ENCODE measurements at places on chromosomes 11 and 22.

- DNase-seq = no peak
Observed at GRCh38 chr22:50443197-50443596, 31.6 kb downstream of the SBF1 start.

DNA sequence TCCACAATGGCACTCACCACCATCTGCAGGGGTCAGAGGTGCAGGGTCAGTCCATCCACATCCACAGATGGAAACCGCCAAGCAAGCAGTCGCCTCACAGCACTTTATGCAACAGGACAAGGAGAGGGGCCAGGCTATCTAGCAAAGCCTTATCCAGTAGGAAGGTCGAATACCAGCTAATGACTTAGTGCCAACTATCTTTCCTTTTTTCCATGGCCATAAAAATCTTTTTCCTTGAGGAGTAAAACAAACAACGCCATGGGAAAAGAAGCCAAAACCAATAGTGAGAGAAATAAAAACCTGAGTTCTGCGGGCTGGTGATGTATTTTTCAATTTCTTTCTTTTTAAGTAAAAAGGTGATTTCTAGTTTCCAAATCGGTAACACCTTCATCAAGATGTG is 8.2 kb downstream of the SNX19 start:
- no peak for DNase-seq

DNA sequence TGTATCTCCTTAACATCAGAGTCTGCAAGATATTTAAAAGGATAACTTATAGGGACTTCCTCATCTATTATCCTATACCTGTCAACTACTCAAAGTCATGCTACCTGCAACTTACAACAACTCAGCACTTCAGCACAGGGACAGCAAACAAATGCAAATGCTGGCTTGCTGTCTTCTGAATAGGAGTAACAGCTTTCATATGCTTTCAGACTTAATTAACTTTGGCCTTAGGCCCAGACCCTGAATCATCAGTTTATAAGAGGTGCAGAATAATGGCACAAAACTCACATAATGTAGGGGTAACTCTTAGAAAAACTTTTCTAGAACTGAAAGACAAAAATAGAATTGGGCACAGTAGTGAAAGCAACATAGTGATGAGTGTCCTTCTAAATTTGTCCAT is 953.4 kb downstream of the DLG2 start:
- DNase-seq = no peak

DNA sequence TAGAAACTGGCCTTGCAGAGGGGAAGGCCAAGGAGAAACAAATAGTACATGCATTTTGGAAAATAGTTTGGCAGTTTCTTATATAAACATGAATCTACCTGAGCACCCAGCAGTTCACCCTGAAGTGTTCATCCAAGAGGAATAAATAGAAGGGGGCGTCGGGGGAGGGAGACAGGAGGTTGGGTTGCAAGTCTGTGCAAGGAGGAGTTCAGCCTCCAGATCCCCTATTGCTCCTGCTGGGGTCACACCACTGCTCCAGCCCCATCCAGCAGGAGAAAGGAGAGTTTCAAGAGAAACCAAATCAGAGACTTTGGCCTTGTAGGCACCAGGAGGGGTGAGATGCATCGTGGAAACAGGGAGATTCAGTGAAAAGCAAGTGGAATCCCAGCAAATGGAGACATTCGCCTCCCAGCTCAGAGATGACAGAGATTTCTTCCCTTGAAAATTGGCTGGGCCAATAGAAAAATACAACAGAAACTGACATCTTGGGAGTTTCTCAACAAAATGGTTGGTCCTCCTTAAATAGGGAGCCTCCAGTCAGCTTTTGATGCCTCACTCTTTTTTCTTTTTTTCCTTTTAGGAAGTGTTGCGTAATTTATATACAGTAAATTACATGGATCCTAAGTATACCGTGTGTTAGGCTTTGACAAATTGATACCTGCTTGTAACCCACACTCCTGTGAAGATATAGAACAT is 34.1 kb downstream of the OTOG start:
- DNase-seq = no peak

DNA sequence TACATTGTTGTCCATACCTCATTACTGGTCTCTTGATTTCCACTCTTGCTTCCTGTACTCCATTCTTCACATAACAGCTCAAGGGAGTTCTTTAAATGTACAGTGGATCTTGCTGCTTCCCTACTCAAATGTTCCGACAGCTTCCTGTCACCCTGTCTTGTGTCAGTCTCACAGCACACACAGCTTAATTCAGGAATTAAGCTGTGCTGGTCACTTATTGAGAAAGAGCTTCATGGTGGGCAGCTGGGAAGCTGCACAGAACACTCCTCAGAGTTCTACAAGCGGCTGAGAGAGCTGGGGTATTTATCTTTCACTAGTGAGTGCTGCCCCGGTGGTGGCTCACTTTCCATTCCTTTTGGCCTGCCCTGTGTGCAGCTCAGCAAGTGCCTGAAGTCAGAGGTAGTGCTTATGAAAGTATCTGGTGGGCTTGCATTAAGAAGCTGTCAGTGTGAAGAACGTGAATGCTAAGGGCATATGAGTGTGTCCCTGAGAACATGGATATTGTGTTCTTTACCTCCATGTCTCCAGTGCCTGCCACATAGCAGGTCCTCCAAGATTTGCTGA is 48.7 kb downstream of the KCNQ1OT1 start:
- DNase-seq = no peak

GRCh38 chr11:77193167-77193566 is 65.1 kb downstream of the MYO7A start:
- DNase-seq = no peak

DNA sequence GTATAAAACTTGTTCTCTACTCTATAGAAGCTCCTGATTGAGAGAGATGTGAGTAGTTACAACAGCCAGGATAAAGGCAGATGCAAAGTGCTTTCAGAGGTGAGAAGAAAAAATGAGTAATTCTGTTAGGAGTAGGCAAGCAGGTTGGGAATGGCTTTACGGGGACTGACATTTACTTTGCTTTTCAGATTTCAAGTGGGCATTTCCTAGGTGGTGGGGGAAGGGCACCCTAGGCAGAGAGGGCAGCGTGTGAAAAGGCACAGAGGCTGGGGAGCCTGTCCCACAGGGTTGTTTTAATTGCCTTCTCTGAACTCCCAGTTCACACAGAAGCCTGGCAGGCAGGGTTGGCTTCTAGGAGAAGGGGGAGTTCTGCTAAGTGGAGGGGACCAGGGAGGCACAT is 106.5 kb downstream of the NAV2 start:
- no peak for DNase-seq

DNA sequence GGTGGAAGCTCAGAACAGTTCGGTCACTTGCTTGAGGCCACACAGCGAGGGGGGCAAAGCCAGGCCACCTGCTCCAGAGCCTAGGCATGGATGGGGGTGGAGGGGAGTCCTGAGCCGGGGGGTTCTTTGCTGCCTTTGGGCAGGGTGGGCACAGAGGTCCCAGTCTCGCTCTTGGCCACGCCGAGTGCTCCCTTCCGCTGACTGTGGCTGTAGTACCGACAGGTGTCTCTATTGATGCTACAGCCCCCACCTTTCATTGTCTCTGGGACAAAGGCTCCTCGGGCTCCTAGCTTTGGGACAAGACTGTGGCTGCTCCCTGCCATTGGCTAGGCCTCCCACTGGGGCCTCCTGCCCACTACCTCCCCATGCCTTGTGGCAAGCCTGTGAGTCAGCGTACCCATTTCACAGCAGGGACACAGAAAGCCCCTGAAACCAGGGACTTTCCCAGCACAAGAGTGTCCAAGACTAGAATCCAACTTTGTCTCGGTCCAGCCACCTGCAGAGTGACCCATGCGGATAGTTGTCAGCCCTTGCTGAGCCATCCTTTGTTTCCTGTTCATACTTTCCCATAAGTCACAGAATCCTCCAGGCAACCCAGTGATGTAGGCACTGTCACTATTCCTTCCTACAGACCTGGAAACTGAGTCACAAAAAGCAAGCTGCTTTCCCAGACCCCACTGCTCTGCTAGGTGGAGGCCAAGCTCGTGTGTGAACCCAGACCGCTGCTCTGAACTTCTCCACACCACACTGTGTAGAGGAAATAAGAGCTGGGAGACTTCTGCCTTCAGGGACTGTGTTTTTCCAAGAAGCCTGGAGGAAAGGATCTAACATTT is 17.2 kb downstream of the MYEOV start:
- DNase-seq = no peak

- DNase-seq = no peak
Observed at GRCh38 chr22:27323661-27324060, 477.9 kb downstream of the MN1 start.

DNA sequence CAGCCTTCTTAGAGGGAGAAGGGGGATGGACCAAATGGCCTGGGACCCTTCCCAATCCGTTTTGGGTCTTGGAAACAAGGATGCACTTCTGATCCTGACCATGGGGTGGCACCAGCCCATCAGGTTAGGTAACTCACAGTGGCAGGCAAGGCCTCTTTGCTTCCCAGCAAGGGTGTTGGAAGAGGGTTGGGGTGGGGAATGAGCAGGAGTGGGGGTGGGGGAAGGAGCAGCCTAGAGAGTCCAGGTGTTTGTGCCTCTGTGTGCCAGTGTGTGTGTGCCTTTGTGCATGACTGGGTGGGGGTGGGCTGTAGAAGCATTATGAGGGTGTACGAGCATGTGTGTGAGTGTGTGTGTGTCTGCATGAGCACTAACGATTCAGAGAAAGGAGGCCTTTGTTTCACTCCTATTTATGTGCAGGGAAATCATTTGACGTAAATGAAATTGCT is 213.1 kb downstream of the INSC start:
- DNase-seq = peak; percentile 58

DNA sequence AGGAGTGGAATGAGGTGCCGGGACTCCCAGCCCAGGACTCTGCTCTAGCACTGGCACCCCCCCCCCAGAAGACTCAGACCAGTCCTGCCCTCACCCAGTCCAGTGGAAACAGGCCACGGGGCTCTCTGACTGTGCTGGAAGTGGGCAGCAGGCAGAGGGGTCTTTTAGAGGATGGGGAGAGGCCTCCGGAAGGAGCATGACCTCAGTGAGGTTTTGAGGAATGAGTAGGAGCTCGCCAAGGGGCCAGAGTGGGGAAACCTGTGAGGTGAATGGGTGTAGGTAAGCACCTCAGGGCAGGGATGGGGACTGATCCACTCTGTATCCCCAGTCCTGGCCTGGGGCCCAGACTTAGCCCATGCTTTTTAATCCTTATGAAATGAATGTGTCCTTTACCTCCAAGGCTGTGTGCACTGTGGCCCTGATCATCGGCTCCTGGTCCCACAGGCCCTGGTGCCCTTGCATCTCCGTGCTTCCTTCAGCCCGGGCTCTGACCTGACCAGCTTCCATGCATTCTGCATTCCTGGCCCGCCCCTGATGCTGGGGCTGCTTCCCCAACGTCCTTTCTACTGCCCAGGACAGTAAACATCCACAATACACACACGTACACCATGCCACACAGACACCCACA is 24.4 kb upstream of the RFPL3 start:
- no peak for DNase-seq

GRCh38 chr11:1499899-1500298 is 13.3 kb upstream of the MOB2 start:
- DNase-seq = no peak

- DNase-seq = peak; percentile 18
Observed at GRCh38 chr22:38871360-38872171, 450 bp downstream of the CBX6 start.

DNA sequence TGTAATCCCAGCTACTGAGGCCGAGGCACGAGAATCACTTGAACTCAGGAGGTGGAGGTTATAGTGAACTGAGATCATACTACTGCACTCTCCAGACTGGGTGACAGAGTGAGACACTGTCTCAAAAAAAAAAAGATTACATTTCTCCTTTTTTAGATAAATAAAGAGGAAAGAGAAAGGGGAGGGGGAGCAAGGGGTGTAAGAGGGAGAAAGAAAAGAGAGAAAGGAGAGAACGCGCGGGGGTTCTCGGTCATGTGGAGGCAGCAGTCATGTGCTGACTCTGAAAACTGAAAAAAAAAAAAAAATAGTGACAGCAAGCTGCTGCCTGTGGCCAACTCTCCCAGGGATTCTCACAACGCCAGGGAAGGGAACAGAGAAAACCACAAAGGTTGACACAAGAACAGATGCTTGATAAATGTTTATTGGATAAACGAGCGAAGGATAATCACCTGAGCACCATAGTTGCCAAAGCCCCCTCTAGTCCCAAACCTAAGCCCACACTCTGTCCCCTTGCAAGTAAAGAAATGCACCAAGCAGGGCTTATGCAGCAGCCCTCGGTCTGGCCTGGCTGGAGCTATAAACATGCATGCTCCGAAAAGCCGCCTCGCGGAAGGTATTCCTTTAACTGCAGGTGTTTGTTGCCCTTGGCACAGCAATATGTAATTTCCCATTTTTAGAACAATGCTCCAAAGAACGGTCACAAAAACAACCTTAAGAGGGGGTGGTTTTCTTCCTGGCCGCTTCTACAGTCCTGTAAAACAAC is 14.5 kb downstream of the SCGB1A1 start:
- DNase-seq = no peak

DNA sequence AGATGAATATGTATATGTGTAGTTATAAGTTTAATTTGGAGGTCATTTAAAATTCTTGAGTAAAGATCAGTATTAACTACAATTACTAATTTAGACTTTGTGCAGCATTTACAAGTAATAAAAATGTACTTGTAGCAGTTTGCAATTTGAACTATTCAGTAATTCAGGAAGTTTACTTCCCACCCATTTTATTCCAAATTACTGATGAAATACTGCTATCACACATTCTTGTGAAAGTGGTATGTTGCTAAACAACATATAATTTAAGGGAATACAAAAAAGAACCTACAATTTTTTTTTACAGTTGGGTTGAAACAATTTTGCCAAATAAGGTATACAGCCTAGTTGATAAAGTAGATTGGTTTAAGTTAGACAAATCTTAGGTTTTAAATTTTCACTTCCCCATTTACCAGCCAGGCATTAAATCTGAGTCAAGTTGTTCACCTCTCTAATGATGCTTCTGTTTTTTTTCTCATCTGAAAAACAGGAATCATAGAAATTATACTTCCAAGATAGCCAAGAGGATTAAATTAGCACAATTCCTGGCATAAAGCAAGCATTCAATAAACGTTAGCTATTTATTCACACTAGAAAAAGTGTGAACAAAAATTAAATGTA is 45.3 kb downstream of the ZBTB44 start:
- DNase-seq = no peak

DNA sequence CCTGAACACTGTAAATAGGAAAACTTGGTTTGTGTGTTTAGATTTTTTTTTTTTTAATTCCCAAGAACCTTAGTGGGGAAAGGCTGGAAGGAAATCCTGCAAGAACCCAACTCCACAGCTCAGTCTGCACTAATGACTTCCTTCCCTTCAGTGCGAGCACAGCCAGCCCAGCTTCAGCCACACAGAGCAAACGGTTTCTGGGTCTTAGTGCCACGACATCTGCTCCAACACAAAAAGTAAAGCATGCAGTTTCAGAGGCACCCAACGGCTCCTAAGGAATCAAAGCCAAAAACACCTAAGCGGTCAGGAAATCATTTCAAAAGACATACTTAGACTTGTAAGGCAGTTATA is 236.1 kb downstream of the TTC28 start:
- DNase-seq = peak; percentile 20
